ENCODE measurements at places on chromosomes 2 and 18. TPM values are rescaled to one million over a fixed set of nuclear protein-coding genes. Genes with fewer than 3 reads are reported as not detected.

NEU2 gene
- not detected for total RNA-seq

G6PC2 gene
- not detected for total RNA-seq

UGT1A7 gene
- total RNA-seq: not detected

RNF144A gene
- total RNA-seq: 9.8 TPM

DUSP2 gene
- total RNA-seq: 13.5 TPM

SPATA3 gene
- not detected for total RNA-seq

SPDYA gene
- total RNA-seq: 0.52 TPM

UNC50 gene
- total RNA-seq: 35.6 TPM

TMEM131 gene
- 20.9 TPM for total RNA-seq

SH3BP4 gene
- total RNA-seq: 93.8 TPM

- H3K4me1 ChIP-seq: no peaks in the 10 kb centered on the region
- no peaks in the 10 kb centered on the region for H3K27me3 ChIP-seq
- no peak for DNase-seq
- no peaks in the 10 kb centered on the region for H3K36me3 ChIP-seq
- H3K4me3 ChIP-seq: no peak overlapping the region
Measured at GRCh38 chr18:3036108-3036507, 23.2 kb upstream of the LPIN2 start.

DNA sequence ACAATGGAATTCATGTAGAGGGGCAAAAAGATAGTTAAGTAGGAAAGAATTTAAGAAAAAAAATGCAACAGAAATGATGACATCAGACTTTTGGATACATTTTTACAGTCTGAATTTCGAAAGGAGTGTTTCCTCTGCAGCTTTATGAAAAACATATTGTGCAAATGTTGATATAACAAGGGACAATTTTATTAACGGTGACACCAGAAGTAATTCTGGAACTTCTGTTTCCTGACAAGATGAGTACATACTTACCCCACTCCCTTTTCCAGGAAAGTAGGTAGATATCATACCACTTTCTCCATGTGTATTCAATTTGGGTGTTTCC lies 369.6 kb downstream of the FBXO15 start:
- no peaks in the 10 kb centered on the region for H3K36me3 ChIP-seq
- H3K27me3 ChIP-seq: no peaks in the 10 kb centered on the region
- H3K4me3 ChIP-seq: no peak overlapping the region
- H3K4me1 ChIP-seq: no peaks in the 10 kb centered on the region
- H3K27ac ChIP-seq: no peak overlapping the region

GRCh38 chr2:114009205-114009944 lies 119.5 kb downstream of the ACTR3 start:
- H3K4me1 ChIP-seq: no peaks in the 10 kb centered on the region
- H3K36me3 ChIP-seq: peaks cover 5% of the 10 kb centered on the region
- no peak overlapping the region for H3K27ac ChIP-seq
- no peak for DNase-seq

- no peaks in the 10 kb centered on the region for H3K4me1 ChIP-seq
- H3K27ac ChIP-seq: no peak overlapping the region
- no peaks in the 10 kb centered on the region for H3K36me3 ChIP-seq
- no peak overlapping the region for H3K4me3 ChIP-seq
- no peak for DNase-seq
- no peaks in the 10 kb centered on the region for H3K27me3 ChIP-seq
Measured at GRCh38 chr18:29449424-29449823, 1272.5 kb upstream of the CDH2 start.

DNA sequence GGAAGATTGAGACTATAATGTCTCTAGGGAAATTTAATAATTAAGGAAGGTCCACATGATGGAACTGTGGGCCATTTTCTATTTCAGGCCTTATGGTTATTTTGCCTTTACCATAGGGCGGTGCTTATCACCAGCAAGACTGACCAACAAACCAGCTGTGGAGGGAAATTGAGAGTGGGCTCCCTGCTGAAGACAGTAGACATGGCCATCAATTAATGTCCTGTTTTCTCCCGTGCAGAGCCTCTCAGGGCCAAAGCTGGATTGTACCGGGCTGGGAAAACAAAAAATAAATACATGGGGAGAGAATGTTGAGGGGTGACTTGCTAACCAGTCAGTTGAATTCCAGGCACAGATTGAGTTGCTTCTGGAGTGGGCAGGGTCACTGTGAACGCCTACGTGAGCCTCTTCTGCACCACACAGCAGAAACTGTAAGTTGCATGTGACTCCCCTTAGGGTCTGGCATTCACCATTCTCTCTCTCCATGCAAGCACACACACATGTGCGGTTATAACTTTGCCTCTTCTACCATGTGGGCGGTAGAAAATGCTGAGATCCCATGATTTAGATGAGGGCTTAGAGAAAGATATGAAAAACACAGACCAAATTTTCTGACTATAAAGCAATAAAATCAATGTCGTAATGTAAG lies 128.5 kb downstream of the COPS8 start:
- no peaks in the 10 kb centered on the region for H3K27me3 ChIP-seq
- no peak overlapping the region for H3K4me3 ChIP-seq
- DNase-seq: no peak
- H3K36me3 ChIP-seq: no peaks in the 10 kb centered on the region
- peaks cover 11% of the 10 kb centered on the region for H3K4me1 ChIP-seq

DNA sequence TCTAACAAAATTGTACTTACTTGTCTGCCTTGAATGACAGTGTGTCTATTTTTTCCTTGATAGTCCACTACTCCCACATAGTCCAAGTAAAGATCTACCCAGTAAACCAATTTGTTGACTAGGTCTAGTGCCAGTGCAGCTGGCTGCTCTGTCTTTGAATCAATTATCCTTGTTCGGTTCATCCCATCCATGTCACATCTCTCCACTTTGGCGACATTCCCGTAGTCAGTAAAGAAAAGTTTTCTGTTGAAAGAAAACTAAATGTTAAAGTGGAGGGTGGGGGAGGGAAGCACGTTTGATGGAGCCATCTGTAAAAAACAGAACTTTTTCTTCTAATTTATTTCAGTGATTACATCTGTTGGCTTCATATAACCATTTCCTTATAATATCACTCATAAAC lies 1068.8 kb downstream of the LRP1B start:
- no peak for DNase-seq
- H3K27me3 ChIP-seq: no peaks in the 10 kb centered on the region
- H3K4me3 ChIP-seq: no peak overlapping the region
- no peaks in the 10 kb centered on the region for H3K4me1 ChIP-seq

DNA sequence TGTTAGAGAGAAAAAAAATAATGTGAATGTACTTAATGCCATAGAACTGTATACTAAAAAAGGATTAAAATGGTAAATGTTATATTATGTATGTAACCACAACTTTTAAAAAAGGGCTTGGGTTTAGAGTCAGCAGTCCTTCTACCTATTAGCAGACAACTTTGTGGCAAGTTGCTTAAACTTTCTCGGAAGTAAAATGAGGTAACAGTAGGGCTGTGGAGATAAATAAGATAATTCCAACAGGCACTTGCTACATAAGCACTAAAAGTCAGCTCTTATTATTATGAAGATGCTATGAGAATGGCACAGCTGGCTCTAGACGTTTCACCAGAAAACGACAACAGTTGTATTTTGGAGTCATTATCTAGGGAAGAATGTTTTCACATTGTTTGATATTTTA lies 31.3 kb downstream of the AAK1 start:
- no peak overlapping the region for H3K27ac ChIP-seq
- DNase-seq: no peak
- H3K36me3 ChIP-seq: peaks cover 4% of the 10 kb centered on the region
- H3K4me1 ChIP-seq: no peaks in the 10 kb centered on the region

DNA sequence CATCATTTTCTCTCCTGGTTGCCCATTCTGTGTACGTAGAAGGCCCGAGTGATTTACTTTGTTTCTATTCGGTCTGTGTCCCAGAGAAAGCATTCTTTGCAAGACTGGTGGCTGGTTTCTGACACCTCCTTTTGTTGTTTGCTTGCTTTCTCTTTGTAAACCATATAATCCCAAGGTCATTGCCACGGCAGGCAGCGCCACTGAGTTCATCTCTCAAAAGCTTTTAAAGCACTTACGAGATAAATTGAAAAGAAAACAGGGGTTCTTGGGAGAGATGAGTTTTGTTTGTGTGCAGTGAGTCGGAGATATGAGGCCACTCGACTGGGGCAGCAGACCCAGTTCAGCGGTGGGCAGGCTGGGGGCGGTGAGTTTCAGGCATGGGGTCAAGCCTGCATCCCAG lies 137.6 kb downstream of the NCK2 start:
- DNase-seq: no peak
- no peak overlapping the region for H3K27ac ChIP-seq
- peaks cover 9% of the 10 kb centered on the region for H3K36me3 ChIP-seq
- H3K4me3 ChIP-seq: no peak overlapping the region
- H3K27me3 ChIP-seq: no peaks in the 10 kb centered on the region

GRCh38 chr2:134109725-134110124 lies 144.1 kb upstream of the MGAT5 start:
- no peaks in the 10 kb centered on the region for H3K27me3 ChIP-seq
- DNase-seq: no peak
- no peak overlapping the region for H3K4me3 ChIP-seq

- H3K27ac ChIP-seq: no peak overlapping the region
- DNase-seq: no peak
- no peaks in the 10 kb centered on the region for H3K36me3 ChIP-seq
- H3K4me3 ChIP-seq: no peak overlapping the region
- no peaks in the 10 kb centered on the region for H3K4me1 ChIP-seq
Measured at GRCh38 chr2:159555651-159556392, 60.5 kb downstream of the BAZ2B start.

DNA sequence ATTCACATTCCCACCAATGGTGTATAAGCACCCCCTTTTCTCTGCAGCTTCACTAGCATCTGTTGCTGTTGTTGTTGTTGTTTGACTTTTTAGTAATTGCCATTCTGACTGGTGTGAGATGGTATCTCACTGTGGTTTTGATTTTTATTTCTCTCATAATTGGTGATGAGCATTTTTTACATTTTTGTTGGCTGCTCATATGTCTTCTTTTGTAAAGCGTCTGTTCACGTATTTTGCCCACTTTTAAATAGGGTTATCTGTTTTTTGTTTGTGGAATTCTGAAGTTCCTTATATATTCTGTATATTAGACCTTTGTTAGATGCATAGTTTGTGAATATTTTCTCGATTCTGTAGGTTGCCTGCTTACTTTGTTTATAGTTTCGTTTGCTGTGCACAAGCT lies 278.4 kb upstream of the TNP1 start:
- no peak overlapping the region for H3K4me3 ChIP-seq
- no peak overlapping the region for H3K27ac ChIP-seq
- H3K4me1 ChIP-seq: no peaks in the 10 kb centered on the region

- peaks cover 67% of the 10 kb centered on the region for H3K27me3 ChIP-seq
- H3K36me3 ChIP-seq: no peaks in the 10 kb centered on the region
- no peak for DNase-seq
- H3K4me3 ChIP-seq: peak overlapping the region; percentile 67
Measured at GRCh38 chr2:104871649-104871971, 17.7 kb downstream of the POU3F3 start.

GRCh38 chr18:11037533-11038240 lies 111.7 kb downstream of the PIEZO2 start:
- H3K36me3 ChIP-seq: no peaks in the 10 kb centered on the region
- DNase-seq: no peak
- H3K4me3 ChIP-seq: no peak overlapping the region
- no peaks in the 10 kb centered on the region for H3K27me3 ChIP-seq
- no peaks in the 10 kb centered on the region for H3K4me1 ChIP-seq
- no peak overlapping the region for H3K27ac ChIP-seq

DNA sequence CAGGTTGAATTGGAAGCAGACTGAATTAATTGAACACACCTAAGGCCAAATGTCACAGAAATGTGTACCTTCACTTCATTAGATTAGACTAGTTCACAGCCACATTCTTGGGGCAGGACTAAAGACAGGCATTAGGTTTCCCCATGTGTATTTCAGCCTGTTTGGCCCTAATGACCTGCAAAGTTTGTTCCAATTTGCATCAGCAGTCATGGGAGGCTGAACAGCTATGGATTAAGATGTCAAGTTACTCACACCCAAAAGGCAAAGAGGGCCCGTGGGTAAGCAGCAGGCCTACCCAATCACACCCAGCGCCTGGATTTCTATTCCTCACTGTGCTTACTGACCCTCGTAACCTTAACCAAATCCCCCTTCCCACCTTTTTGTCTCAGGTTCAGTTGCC lies 99.6 kb upstream of the RIOK3 start:
- no peak overlapping the region for H3K4me3 ChIP-seq
- H3K36me3 ChIP-seq: peaks cover 12% of the 10 kb centered on the region
- no peaks in the 10 kb centered on the region for H3K4me1 ChIP-seq
- no peak overlapping the region for H3K27ac ChIP-seq

DNA sequence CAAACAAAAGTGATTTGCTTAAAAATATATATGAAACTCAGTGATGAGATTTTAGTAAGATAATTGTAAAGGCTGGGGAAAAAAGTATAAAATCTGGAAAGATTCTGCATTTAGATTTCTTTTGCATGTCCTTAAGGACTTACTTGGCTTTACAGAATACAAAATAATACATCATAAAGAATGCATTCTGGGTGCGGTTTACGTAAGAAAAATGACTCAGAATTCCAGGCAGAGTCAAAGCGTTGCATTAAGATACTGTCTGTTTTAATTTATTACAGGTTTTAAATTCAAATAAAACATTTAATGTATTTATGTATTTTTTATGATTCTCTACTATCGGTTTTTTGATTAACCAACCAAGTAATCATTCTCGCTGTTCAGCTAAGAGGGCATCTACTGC lies 178.0 kb downstream of the SH3BP4 start:
- no peak overlapping the region for H3K4me3 ChIP-seq
- no peak for DNase-seq
- H3K27me3 ChIP-seq: peaks cover 15% of the 10 kb centered on the region
- H3K27ac ChIP-seq: no peak overlapping the region

DNA sequence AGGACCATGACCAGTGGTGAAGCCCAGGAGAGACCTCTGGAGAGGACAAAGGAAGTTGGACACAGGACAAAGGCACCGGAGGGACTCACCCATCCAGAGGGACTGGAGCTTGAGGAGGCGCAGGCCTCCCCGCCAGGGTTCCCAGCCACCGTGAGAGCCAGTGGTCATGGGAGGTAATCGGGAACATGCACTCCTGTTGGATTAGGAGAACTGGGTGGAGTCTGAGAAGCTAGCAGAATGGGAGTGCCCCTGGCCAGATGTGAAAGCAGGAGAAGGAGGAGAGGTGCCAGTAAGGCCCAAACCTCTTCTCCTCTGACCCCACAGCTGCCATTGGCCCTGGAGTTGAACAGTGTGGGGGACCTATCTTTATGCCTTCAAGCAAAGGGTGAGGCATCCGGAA lies 20.3 kb downstream of the POU3F3 start:
- DNase-seq: no peak
- H3K4me1 ChIP-seq: no peaks in the 10 kb centered on the region
- H3K27me3 ChIP-seq: peaks cover 43% of the 10 kb centered on the region

All from H9 (cell line).